ENCODE measurements at places on chromosomes 7 and 10. TPM values are rescaled to one million over a fixed set of nuclear protein-coding genes. Genes with fewer than 3 reads are reported as not detected.

Gene PTN
- 4.3 TPM for total RNA-seq

DNA sequence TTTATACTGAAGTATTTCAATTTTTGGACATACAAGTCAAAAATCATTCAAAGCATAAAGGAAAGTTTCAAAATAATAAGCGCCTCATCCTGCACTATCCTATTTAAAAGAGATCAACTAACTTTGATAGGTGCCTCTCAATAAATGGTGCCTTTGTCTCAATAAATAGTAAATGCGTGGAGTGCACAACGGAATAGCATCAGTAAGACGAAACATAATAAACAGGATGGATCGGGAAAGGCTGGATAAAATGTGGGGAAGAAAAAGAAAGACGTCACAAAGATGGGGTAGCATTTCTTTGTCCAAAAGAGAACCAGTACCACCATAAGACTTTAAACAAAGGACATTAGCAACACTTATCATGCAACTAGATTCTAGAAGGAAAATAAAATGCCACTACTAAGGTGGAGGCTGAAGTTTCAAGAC lies 571 bp upstream of the PRKAR2B start:
- DNase-seq = no peak
- H3K4me1 ChIP-seq = peaks cover 13% of the 10 kb centered on the region
- no peaks in the 10 kb centered on the region for H3K27me3 ChIP-seq

DNA sequence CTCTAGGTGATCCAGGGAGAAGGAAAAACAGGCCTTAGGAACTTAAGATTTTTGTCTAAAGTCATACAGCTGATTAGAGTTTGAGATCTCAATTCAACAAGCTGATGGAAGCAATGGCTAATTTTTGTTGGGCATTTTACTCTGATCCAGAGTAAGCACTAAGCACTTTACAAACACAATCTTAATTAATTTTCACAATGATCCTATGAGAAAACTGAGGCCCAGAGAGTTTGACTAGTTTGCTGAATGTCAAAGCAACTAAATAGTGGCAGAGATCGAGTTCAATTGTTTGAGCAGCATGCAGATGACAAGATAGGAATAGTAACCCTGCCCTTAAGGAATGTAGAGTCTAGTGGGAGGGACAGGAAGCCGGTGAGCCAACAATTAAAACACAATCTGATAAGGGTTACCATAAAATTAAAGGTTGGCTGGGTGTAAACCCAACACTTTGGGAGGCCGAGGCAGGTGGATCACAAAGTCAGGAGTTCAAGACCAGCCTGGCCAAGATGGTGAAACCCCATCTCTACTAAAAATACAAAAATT lies 13.5 kb upstream of the RPEL1 start:
- DNase-seq = no peak
- H3K27ac ChIP-seq = peak overlapping the region; percentile 69
- H3K27me3 ChIP-seq = no peaks in the 10 kb centered on the region
- H3K4me3 ChIP-seq = no peak overlapping the region
- no peaks in the 10 kb centered on the region for H3K36me3 ChIP-seq
- peaks cover 21% of the 10 kb centered on the region for H3K4me1 ChIP-seq

GRCh38 chr10:61163403-61163802 lies 219.4 kb upstream of the RHOBTB1 start:
- peaks cover 3% of the 10 kb centered on the region for H3K4me1 ChIP-seq
- no peak for DNase-seq
- H3K36me3 ChIP-seq = no peaks in the 10 kb centered on the region
- H3K27me3 ChIP-seq = no peaks in the 10 kb centered on the region
- no peak overlapping the region for H3K27ac ChIP-seq

Measured in upper lobe of left lung (tissue), 6 donors.